ENCODE measurements at places on chromosomes 6 and 20.

GRCh38 chr20:50034567-50035180 is 51.9 kb downstream of the SNAI1 start:
- no peak for DNase-seq

- DNase-seq = peak; percentile 32
Measured at GRCh38 chr6:159217595-159218275, 48.5 kb downstream of the FNDC1 start.

DNA sequence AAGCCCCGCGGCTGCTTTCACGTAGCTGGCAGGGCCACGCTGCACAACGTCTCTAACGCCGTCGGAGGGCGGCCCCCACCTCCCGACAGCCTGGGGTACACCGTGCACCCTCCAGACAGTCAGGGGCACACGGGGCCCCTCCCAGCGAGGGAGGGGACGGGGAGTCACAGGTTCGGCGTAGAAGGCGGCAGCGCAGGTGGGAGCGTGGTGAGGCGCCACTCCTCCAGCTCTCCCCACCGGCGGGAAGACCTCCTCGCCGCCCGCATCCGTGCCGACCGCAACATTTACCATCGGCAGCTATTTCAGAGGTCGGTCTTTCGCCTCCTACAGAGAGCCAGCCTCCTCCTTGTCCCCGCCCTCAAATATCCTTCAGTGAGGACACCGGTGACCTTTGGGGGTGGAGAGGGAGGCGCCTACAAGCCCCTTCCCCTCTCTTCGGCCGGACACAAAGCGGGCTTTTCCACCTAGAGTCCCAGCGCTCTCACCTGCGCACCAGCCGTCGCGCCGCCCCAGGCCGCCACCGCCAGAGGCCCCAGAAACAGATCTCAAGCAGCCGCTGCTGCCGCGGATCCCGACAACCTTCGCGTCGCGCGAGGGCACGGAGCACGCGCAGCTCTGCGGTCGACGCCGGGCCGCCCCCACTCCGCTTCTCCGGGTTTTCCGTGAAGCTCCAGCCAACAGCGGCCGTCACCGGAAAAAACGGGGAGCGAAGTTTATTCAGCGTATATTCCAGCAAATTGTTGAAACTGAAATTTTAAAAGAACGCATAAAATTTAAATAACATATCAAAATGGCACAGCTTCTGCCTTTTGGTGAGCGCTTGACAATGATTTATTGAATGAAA is at the start of gene MKKS:
MKKS (minus strand) TSS at position 600 of the 844 bp plus-strand sequence. CDS start 20,708 bp downstream, outside the sequence.
- DNase-seq = peak; percentile 91

- no peak for DNase-seq
Measured at GRCh38 chr6:138726066-138726756, 47.4 kb upstream of the CCDC28A start.

GRCh38 chr6:92756912-92757311 is 662.4 kb downstream of the EPHA7 start:
- no peak for DNase-seq

- no peak for DNase-seq
Measured at GRCh38 chr6:46175976-46176375, 5.2 kb upstream of the ENPP5 start.

- DNase-seq = no peak
Measured at GRCh38 chr6:108186226-108186625, 20.4 kb downstream of the NR2E1 start.

GRCh38 chr6:166490671-166491500 is 95.6 kb downstream of the RAMACL start:
- DNase-seq = no peak

DNA sequence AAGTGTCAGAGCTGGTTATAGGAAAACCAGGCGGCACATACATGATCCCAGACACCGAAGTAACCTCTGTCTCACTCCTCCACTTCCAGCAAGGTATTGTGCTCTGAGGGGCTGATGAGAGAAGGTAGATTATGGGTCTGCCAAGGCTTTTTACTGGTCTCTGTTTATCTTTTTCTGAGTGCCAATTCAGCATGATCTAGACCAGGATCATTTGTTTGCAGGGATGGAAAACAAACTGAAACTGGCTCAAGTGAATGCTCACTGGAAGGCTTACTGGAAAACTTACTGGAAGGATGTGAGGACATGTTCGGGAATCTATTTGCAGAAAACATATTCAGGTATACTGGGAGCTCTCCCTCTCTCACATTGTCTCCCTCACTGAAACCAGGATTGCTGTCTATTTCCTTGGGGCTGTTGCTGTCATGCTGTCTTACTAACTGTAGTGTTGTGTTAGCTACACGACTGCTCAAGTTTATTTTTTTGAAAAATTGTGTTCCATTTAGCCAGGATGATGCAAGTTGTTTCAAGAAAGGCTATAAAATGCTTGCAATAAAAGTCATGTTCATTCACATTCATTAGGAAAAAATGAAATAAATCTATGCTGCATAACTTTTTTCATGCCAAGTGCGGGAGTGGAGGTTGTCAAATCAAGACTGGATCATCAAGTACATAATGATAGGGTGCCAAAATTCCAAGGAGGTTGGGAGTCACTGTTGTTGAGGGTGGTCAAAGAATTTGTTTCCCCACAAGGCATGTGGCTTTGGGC is 37.0 kb downstream of the KLHL31 start:
- no peak for DNase-seq

- DNase-seq = no peak
Measured at GRCh38 chr6:17416806-17417205, 23.4 kb downstream of the CAP2 start.

GRCh38 chr6:54813892-54814291 is 32.7 kb upstream of the FAM83B start:
- no peak for DNase-seq

DNA sequence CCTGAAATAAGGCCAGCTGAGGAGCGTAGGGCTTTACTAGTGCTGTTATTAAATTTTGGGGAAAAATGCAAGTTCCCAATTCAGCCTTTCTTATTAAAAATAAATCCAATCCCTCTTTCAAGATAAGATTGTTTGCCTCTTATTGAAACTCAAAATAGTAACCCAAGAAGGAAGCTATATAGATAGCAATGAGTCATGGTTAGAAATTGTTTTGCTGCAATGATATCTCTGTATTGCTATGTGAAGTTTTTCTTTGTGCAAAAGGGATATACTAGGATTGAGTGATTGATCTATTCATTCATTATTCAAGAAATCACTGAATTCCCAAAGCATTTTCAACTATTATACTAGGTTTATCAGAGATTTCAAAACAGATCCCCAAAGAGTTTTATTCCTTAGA is 93.0 kb upstream of the HDAC2 start:
- DNase-seq = no peak

GRCh38 chr6:35730745-35731413 is 6.0 kb upstream of the ARMC12 start:
- no peak for DNase-seq

- no peak for DNase-seq
Measured at GRCh38 chr6:135434095-135434494, 63.4 kb downstream of the AHI1 start.

GRCh38 chr20:57650756-57651483 is 30.7 kb upstream of the ZBP1 start:
- DNase-seq = no peak

DNA sequence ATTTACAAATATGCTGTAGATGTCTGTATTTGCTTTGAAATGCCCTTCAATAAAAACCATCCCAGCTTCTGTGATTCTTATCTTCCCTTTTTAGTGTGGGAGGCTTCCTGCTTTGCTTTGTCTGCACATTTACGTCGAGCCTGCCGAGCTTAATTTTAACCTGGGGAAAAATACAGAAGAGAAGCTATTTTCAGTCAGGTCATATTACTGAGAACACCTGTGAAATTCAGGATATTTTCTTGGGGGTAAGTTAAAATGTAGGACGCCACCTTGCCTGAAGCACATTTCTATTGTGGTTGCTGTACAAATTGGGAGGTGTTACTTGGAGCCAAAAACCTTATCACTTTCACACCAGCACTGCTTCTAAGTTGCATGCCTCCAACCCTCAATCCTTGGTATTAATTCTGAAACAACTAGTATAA is 43.6 kb upstream of the FUCA2 start:
- no peak for DNase-seq

GRCh38 chr6:122268394-122268793 is 131.1 kb upstream of the HSF2 start:
- DNase-seq = no peak

Measured in activated CD4-positive, alpha-beta memory T cell treated with anti-CD3 and anti-CD28 coated beads for 36 hours (primary cell).